Stimulated activated CD4-positive, alpha-beta T cell treated with anti-CD3 and anti-CD28 coated beads, Interleukin-4, amount 100 ng/mL, for 4 hours (primary cell): ENCODE measurements at places on chromosomes 11 and 22.

DNA sequence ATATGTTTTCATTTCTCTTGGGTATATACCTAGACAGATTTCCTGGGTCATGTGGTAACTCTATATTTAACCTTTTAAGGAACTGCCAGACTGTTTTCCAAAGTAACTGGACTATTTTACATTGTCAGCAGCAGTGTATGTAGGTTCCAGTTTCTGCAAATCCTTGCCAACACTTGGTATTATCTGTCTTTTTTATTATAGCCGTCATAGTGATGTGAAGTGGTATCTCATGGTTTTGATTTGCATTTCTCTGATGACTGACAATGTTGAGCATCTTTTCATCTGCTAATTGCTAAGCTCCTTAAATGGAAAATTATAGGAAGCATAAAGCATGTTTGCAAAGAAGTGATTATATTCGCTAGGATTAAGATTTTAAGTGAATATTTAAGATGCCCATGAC lies 13.9 kb downstream of the NNMT start:
- no peak for DNase-seq

GRCh38 chr11:47349521-47350095 lies 2.9 kb downstream of the MYBPC3 start:
- DNase-seq, result no peak

DNA sequence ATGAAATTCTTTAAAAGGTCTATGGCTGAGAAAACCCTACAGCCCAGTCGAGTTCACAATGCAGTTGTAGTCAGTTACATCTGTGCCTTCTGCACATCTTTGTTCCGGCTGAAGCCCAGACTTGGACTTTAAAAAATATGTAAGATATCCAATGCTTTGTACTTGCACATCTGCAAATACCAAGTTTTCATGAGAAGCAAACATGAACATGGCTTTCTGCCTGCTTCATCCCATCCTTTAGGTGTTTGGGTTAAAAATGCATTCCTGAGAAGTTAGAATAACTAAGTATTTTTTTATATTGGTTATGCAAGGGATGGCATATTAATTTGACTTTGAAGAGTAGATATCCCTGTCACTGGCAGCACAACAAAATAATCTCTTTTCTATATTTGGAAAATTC lies 528.4 kb downstream of the METTL15 start:
- no peak for DNase-seq

GRCh38 chr22:33386270-33386669 lies 328.1 kb upstream of the SYN3 start:
- no peak for DNase-seq

DNA sequence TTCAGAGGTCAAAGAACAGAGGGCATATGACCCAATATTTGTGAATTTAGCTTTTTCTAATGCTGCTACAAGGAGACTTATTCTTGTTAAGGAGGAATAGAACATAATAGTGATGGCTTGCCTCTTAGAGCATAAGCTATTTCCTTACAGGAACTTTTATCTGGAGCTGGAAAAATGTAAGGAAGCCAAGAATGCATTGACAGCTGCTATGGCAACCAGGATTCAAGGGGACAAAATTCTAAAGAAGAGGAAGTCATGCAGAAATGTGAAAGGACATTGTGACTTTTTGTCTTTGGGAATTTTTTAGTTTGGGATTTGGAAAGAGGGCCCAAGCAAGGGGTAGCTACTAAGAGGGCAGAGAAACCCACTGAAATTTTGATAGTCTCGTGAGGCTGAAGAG lies 51.1 kb downstream of the EHF start:
- no peak for DNase-seq

DNA sequence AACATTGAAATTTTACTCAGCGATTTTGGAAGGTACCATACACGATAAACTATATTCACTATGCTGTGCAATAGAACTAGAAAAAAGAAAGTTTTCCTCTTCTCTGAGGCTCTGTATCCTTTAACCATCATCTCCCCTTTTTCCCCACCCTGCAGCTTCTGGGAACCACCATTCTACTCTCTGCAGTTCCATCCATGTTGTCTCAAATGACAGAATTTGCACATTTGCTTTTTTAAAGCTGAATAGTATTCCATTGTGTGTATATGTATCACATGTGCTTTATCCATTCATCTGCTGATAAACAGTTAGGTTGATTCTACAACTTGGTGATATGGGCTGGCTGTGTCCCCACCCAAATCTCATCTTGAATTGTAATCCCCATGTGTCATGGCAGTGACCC lies 21.2 kb downstream of the TMEM123 start:
- no peak for DNase-seq

GRCh38 chr11:29280452-29280851 lies 736.4 kb downstream of the KCNA4 start:
- no peak for DNase-seq

DNA sequence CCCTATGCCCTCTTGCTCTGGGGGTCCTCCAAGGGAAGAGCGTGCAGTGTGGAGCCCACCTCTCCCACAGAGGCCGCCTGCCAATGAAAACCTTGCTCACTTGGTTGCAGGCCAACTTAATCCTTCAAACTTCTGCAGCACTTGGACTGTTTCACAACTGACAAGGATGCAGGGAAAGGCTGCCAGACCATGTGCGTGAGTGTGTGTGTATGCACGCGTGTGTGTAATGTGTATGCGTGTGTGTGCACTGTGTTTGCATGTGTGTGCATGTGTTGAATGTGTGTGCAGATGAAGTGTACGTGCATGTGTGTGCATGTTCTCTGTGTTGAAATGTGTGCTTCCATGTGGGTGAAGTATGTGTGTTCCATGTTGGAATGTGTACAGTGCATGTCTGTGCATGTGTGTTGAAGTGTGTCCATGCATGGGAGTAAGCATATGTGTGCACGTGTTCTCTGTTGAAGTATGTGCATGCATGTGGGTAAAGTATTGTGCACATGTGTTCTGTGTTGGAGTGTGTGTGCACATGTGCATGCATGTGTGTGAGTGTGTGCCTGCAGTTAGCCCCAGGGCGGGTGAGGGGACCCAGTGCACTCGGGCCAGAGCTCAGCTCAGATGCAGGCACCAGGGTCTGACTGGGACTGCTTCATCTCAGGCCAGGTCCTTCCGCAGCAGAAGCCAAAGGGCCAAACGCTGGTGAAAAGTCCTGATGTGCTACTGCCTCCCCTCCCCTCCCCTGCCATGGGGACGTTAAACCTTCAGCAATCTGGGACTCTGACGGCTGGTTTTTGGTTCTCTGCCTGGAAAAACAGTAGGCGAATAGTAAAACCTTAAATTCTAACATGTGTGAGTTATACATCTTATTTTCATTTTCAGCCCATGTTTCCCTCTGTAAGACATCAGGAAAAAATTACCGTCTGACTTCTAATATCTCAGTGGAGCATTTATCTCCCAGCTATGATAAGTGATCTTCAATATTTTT lies 72.0 kb downstream of the FLI1 start:
- DNase-seq, result no peak

DNA sequence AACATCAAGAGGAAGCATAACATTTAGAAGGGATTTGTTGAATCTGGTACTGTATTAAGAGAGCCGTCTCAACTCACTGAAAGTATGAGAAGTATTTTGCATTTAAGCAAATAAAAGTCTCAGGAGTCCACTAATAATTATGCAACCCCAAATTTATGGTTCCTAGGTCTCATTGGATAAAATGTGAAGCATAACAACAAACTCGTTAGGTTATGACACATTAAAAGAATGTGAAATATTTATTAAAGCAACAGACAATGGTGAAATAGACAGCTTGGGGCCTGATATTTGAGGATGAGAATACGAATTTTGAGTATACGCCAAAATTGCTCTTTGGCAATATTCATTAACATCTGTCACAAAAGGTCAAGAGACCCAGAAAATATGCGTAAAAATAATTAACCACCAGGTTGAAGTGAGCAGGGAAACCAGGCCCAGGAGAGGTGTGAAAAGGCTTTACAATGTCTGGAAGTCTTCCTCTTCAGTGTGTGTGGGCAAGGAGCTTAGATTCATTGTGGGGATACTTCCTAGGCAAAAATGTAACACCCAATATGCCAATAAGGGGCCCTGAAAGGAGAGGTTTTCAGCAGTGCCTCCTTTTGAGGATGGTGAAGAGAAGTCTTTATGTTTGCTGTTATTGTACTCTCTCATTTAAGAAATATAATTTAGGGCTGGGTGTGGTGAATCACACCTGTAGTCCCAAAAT lies 89.2 kb downstream of the FDX1 start:
- no peak for DNase-seq

DNA sequence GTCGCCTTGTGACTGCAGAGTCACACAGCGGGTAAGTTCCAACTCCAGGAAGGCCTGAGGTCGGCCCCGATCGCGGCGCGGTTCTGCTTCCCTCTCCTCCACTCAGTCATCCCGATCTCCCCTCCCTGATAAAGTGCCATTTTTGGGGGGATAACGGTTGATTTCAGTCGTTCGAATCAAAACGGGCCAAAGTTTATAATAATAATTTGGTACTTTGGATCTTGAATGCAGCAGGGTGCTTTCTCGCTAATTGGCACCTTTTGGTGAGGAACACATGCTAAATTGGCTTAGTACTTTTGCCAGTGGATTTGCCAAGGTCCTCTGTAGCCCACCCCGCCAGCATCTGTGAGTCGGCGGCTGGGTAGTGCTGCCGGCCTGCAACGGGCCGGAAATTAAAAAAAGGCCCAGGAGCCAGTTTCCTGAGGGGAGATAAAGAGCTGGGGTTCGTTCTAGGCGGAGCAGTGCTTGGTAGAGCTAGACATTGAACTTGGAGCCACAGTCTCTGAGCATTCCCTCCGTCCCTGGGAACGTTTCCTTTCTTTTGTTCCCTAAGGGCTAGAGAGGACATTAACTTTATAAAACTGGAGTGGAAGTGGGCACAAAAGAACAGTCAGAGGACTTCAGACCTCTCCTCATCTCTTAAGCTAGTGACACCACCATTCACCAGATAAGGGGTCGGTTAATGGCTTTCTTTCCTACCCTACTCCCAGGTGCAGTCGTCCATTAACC lies 997 bp downstream of the UBE2L3 start:
- no peak for DNase-seq

DNA sequence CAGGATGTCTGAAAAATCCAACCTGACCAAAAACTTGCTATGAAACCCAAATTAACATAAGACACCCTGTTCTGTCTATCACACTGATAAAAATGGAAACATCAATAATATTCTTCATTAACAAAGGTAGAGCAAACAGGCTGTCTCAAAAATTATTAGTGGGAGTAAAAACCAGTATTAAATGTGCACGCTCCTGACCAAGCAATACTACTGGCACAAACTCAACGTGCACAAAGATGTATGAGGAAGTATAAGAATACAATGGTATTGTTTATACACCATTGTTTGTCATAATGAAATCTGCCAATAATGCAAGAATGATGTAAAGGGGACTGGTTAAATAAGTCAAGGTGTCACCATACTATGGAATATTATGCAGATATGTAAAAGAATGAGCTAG lies 288.5 kb downstream of the MN1 start:
- DNase-seq, result no peak

- no peak for DNase-seq
These were observed 28.1 kb downstream of the LDLRAD3 start for GRCh38 chr11:35971841-35972422.

- DNase-seq, result no peak
These were observed 1322.2 kb downstream of the TBC1D22A start for GRCh38 chr22:48084729-48085050.

- no peak for DNase-seq
These were observed 12.2 kb downstream of the MOV10L1 start for GRCh38 chr22:50101870-50102565.

GRCh38 chr22:29830585-29830984 lies 7.5 kb downstream of the ASCC2 start:
- DNase-seq, result no peak

- DNase-seq, result no peak
These were observed 24.4 kb upstream of the FSHB start for GRCh38 chr11:30206249-30206996.

DNA sequence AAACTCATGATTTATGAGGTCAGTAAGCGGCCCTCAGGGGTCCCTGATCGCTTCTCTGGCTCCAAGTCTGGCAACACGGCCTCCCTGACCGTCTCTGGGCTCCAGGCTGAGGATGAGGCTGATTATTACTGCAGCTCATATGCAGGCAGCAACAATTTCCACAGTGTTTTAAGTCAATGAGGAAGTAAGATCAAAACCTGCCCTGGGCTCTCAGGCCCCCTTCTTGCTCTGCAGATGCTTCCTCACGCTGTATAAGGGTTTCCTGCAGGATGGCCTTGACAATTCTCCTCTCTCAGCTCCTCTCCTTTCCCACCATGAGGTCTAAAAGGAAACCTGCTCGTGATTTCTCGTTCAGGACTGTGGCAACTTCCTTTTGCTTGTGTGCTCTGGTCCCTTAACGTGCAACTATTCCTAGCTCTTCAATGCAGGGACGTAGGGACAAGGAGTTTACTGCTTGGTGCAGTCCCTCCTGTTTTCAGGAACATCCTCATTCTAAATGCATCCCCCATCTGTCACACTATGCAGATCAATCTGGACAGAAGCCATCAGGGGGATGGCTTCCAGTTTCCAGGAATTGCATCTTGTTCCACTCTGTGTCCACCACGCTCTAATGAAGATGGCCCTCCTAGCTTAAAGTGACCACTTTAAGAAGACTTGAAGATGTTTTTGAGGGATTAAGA lies 64.3 kb upstream of the IGLL5 start:
- no peak for DNase-seq

DNA sequence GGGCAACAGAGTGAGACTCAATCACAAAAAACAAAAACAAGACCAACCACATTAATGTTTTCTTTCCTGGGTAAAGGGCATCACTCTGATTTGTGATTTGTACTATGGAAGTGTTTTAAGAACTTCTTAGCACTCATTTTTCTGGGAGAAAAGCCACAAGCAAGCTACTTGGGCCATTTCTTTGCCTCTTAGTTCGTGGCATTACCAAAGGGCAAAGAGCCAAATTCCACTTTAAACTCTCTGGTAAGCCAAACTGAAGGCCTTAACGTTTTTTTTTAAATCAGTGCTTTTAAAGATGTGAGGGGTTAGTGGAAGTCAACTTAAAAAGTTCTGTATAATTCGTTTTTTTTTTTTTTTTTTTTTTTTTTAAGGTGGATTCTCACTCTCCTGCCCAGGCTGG lies 36.9 kb downstream of the CAT start:
- DNase-seq, result no peak

DNA sequence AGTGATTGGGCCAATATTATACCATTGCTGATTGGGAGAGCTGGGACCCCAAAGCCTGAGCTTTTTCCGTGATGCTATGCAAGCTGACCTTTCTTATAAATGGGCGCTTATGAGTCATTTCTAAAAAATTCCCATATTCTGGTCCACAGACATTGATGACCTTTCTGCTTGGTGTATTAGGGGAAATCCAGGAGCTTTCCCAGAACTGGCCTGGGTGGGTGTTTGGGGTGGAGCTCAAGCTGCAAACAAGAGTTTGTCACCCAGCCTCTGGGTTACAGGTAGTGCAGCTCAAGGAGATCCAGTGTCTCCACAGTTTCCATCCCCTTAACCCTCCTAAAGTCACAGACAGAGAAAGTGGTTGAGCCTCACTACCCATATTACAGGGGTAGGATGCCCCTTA lies 67.7 kb downstream of the CCDC81 start:
- no peak for DNase-seq

- no peak for DNase-seq
These were observed 138.2 kb upstream of the NTM start for GRCh38 chr11:131232261-131232660.

- DNase-seq, result no peak
These were observed 75.8 kb downstream of the CTTN start for GRCh38 chr11:70473873-70474690.
